ENCODE measurements at places on chromosomes 6 and 20.
A peak's percentile ranks its signal among the peaks of the same experiment; 100 is the strongest.

DNA sequence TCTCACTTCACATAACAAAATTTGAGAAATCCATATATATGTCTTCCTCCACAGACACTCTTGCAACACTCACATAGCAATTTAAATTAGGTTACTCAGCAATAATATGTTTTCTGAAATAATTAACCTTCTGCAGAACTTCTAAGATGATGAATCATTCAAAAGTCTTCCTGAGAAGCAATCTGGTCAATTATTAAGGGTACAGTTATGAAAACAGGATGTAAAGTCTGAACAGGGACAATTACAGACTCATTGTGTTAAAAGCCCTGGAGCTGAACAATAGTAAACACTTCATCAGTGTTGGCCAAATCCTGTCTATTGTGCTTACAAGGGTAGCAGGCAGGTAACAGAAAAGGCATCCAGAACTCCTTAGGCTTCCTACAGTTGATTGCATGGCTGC is 75.4 kb downstream of the FILIP1 start:
- no peak for DNase-seq

GRCh38 chr6:142822842-142823241 is 122.1 kb downstream of the HIVEP2 start:
- no peak for DNase-seq

- peak; percentile 32 for DNase-seq
These were observed 562 bp downstream of the TFEB start for GRCh38 chr6:41734666-41735426.

- DNase-seq, result no peak
These were observed 3.9 kb downstream of the DST start for GRCh38 chr6:56638760-56639159.

DNA sequence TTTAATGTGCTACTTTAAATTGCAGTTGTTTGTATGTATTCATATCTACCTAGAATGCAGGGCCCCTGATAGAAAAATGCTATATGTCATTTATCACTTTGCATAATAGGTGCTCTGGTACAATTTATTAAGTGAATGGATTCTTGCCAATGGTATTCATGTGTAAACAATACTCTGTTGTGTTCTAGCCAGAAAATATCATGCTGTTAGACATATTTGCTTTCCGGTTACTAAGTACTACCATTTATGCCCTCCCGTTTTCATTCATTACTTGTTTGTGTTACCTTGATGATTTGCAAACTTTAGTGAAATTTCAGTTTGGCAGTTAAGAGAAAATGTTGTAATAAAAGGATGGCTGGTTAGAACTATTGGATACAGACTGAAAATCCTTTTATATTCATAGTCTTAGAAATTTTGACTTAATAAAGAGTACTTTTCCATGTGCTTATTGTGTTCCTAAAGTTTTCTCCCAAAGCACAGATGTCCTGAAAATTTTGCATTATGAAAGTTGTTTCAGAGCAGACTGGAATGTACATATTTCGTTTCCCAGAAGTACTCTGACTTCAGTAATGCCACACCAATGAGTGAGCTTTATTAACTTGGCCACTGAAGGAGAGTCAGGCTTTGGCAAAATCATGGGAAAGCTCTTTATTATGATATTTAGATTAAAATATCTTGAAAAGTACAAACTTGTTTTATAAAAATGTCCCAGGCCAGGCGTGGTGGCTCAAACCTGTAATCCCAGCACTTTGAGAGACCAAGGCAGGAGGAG is 31.5 kb downstream of the RPF2 start:
- no peak for DNase-seq

DNA sequence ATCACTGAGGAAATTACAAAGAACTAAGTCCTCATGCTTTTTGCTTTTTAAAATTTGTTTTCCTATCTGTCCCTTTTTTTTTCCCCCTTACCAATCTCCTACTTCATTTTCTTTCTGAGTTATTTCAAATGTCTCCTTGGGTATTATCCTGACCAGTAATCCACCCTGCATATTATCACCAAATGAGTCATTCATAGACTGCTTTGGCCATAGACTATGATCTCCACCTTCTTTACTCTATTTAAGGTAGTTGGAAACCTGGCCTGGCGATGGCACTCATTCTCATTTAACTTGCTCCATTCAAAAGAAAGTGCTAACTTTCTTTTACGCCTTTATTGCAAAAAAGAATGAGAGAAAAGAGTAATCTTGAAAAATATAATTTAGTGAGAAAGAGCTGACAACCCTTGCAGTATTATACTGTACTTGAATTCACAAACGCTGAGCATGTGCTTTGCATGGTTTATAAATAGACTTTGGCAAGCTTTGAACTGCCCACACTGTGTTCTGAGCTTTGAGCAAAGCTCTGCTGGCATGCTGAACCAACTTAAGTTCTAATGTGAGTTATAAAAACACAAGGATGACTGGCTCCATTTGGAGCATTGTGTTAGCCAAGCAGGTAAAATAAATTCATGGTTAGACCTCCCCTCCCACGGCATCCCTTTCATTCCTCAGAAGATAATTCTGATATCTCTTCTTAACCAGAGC is 198.9 kb downstream of the NKAIN2 start:
- no peak for DNase-seq

DNA sequence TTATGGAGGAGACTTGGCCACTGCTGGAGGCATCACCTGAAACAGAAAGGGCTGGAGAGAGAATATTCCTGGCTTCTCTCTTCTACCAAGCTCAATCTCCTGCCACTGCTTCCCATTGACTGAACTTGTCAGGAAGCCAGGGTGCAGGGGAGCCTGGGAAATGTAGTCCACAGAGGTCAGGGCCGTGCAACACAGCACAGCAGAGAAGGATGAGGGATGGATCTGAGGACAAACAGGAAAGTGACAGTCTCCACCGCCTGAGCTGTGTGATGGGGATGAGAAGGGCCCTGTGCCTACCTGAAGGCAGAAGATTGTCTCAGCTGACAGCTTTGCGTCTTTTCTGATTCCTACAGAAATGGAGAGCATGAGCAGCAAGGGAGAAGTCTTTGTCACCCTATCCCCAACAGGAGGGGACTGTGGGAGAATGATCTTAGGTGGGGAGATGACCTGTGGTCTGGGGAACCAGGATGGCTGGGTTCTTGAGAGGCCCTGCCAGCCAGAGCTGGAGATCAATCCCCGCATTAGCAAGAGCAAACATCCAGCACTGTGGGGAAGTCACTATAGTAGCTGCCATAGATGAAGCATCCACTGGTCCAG is 114.2 kb downstream of the SNX5 start:
- no peak for DNase-seq

All from stimulated activated CD4-positive, alpha-beta T cell treated with anti-CD3 and anti-CD28 coated beads, Interleukin-1b, Interleukin-23, amount 100 ng/mL, for 1 hour (primary cell).